ENCODE measurements at places on chromosomes 13 and 19.
A peak's percentile ranks its signal among the peaks of the same experiment; 100 is the strongest.

GRCh38 chr19:19050731-19051130, 13.1 kb upstream of the SLC25A42 start:
- DNase-seq: no peak

DNA sequence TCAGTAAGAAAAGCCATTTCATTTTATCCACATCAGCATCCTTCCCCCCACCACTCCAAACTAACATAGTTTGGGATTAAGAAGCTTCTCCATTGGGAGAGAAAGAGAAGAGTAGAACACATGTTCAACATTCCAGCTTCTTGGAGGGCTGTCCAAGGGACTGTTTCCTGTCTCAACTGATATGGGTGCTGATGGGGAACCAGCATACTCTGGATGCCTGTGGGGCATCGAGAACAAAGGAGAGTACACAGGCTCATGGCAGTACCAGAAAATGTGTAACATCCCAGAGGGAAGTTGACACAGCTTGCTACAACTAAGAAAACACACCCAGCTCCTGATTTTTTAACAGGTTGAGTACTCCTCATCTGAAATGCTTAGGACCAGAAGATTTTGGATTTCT, 24.7 kb downstream of the SUCLA2 start:
- DNase-seq: no peak

DNA sequence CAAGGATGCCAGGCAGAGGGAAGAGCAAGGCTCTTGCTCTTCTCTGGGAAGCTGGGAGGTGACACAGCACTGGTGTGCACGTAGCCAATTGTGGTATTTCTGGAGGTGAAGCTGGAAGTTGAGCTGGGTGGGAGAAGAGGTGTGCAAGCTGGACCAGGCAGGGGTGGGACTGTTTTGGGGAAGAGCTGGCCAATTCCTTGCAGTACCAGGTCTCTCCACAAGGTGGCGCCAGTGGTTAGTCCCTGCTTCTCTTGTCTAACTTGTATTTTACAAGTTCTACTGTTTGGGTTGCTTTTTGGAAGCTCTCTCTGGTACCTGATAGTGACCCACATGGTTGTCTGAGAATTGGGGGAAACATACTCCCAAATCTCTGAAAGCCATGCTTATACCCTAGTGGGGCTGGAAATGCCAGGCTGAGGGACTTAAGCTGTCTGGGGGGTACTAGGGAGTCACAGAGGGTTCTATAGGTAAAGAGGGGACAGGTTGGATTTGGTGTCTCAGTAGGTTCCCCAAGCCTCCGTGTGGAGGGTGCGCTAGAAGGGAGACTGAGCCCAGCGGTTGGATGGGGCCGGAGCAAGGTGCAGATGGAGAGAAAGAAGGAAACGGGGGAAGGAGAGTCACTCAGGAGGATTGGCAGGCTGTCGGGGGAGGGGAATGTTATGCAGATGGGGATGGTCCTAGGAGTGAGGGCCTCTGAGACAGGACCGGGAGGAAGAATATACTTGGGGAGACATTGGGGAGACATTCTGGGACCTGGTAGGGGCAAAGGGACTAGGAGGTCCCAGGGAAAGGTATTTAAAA, 3.0 kb downstream of the HPN start:
- peak; percentile 43 for DNase-seq

DNA sequence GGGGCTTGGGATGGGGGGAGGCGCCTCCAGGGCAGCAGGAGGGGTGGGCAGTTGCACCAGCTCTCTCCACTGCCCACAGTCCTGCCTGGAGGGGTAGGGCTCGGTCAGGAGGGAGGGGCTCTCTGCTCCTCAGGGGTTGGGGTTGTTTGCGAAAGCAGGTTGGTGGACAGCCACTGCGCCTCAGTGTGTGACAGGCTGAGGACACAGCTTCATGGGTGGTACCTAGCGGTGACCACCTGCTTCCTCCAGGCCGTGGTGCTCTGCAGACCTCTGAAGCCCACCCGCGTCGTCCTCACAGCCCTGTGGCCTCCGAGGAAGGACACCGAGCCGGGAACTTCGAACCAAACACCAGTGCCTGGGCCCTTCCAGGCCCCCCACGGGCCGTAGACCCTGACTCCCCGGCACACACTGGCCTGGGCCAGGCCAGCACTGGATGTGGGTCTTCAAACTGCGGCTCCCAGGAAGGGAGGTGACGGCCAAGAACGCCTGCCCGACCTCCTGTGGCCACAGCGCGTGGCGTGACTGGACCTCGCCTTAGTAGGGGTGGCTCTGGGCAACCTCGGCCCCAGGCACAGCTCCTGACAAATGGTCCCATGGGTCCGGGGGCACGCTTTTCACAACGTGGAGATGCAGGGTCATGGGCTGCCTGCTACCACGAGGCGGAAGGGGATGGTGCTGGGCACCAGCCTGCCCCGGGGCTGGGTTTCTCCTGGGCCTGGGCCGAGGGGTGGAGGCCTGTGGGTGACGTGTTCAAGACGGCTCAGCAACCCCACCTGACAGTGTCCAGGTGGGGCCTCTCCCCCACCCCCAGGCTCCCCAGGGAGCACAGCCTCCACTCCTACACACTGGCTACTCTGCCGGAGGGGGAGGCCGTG, 173.2 kb downstream of the KDM4B start:
- DNase-seq: no peak

GRCh38 chr13:87982400-87982799, 311.2 kb downstream of the SLITRK5 start:
- no peak for DNase-seq

GRCh38 chr19:46133101-46133627, 8.7 kb upstream of the IGFL3 start:
- DNase-seq: no peak
